Heart left ventricle (tissue), 16 donors: ENCODE measurements at places on chromosomes 4 and X. TPM values are rescaled to one million over a fixed set of nuclear protein-coding genes. Genes with fewer than 3 reads are reported as not detected.

WNK3 gene
- total RNA-seq: 0.47 TPM

ADH1B gene
- total RNA-seq: 17.9 TPM

ANXA10 gene
- total RNA-seq: not detected

KIAA0232 gene
- 67.7 TPM for total RNA-seq

CT45A2 gene
- total RNA-seq: not detected

HCCS gene
- 47.6 TPM for total RNA-seq

LNX1 gene
- 4.7 TPM for total RNA-seq

VCX3A gene
- not detected for total RNA-seq

CENPC gene
- 11.2 TPM for total RNA-seq

IL15 gene
- 2.7 TPM for total RNA-seq

GABRG1 gene
- total RNA-seq: not detected

TMEM47 gene
- 32.5 TPM for total RNA-seq

SMIM10 gene
- total RNA-seq: 3.5 TPM

SSX4B gene
- total RNA-seq: not detected

C4orf36 gene
- total RNA-seq: 1.2 TPM

DNAAF6 gene
- not detected for total RNA-seq

PCDH18 gene
- 4.0 TPM for total RNA-seq

GLRA3 gene
- total RNA-seq: 0.02 TPM

PITX2 gene
- 0.36 TPM for total RNA-seq

SH3RF1 gene
- total RNA-seq: 13.0 TPM

RAB9B gene
- total RNA-seq: 35.3 TPM

SLIT2 gene
- total RNA-seq: 19.4 TPM

MGARP gene
- total RNA-seq: 0.95 TPM

CYBB gene
- total RNA-seq: 9.3 TPM

SPATA4 gene
- total RNA-seq: 0.25 TPM

TTC29 gene
- 0.20 TPM for total RNA-seq

NUP62CL gene
- total RNA-seq: 0.61 TPM

CCDC110 gene
- 1.5 TPM for total RNA-seq
